ENCODE measurements at places on chromosomes 4 and X.

DNA sequence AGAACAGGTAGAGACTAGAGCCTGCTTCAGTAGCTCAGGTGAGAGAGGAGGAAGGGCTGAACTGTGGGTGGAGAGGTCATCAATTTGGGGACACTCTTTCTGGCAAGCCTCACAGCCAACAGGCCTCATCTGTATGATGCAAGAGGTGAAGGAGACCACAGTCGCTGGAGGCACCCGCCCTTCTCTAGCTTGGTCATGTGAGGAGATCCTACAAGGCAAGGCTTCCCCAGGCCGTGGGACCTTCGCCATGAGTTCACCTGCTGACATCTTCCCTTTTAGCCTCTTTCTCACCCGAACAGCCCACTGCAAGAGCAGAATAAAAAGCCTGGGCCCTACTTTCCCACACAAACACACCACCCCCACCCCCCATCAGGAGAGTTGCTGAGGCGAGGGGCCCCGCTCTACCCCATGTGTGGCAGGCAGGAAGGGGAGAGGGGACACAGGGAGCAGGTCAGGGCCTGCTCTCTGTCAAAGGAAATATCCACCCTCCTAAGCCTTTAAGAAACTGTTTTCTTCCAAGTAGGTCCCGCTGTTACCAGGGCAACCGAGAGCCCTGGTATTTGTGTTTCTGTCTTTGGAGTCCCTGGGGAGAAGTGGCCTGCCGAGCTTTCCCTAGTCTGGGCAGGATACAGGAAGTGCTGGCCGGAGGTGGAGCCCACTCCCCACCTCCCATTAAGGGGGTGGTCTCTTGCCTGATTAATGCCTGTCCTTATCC lies 8.1 kb downstream of the RTL5 start:
- DNase-seq, result no peak

DNA sequence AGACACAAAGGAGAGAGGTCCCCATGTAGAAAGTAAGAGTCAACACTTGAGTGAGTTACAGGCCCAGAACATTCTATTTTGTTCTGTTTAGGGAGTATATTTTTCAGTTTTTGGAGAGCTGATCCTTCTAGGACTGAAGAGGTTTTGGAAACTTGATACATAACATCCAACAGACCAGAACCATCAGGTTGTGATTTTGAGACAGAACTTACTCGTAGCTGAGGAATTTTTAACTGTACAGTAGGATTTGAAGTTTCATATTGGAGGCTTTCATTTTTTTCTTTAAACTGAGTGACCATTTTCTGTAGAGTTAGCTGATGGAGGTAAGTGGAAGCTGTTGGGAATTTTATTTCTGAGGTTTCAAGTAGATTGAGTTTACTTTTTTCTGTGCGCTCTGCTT lies 73.3 kb downstream of the NCAPG start:
- no peak for DNase-seq

DNA sequence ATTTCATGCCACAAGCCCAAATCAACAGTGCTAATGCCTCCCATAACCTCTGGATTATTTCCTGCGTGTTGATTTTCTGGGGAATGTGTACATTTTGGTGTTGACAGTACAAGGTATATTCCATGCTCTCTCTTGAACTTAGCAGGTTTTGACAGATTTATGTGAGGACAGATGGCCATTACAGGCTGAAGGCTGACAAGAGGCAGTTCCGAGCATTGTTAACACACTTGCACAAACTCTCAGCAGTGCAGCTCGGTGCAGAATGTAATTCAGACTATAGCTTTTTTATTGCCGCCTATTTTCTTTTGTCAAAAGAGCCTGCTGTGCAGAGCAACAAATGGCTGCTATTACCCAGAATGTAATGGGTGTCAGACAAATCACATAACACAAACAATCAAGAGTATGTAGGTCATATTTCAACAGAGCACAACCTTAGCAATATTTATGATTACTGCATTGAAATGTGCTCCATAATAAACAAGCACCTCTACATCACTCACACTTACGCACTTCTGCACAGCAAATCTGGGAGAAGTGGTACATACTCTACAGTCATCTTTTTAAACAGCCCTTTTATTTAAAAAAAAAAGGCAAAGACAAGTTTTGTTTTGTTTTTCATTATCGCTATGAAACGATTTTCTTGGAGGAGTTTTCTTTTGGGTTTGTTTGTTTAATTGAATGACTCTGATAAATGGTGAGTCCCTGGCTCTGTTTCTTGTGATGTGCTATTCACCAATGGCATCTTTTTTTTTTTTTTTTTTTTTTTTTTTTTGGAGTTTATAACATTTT lies 71.6 kb downstream of the PPARGC1A start:
- no peak for DNase-seq

- no peak for DNase-seq
Observed at GRCh38 chr4:110609044-110609750, 13.7 kb downstream of the PITX2 start.

DNA sequence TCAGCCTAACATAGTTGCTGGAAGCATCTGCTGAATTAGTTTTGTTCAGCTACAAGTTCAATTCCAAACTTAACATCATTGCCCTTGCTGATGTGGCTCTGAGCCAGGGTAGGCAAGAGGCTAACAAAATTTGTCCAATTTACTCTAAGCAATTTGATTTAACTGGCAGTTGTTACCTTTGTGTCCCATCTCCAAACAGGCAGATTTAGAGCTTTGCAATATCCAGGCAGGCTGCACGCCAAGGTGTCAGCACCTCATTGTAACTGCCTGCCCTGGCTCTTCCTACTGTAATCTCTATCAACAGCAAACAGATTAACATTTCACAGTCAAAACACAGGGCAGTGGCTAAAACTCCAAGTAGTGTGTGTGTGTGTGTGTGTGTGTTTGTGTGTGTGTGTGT lies 2070.6 kb downstream of the PCDH7 start:
- no peak for DNase-seq

DNA sequence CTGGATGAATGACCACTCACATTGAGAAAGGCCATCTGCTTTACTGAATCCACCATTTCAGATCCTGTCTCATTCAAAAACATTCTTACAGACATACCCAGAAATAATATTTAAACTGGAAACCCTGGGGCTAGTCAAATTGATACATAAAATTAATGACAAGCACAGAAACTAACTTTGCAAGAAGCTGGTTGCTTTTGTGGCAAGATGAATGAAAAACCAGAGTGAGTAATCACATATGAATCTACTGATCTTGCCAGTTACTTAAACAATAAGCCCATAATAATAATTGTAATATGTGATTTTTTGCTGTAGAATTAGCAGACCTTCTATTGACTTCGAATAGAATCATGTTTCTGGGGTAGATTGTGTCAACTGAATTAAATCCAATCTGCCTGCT lies 235.1 kb downstream of the PPARGC1A start:
- no peak for DNase-seq

DNA sequence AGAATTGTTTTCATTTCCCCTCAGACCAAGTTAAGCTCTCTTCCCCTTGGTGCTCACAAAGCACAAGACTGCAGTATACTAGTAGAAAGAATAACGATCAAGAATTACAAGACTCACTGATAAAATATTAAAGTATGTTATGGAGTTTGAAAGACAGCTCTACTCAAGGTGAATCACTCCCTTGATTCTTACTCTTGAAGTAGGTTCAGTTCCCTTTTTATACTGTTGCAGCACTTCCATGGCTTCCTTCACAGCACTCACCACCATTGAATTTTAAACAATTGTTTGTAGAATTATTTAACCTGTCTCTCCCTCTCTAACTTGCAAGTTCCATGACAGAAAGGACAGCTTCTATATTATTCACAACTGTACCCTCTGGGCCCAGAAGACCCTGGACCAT lies 42.2 kb downstream of the CASK start:
- DNase-seq, result no peak

- no peak for DNase-seq
Observed at GRCh38 chr4:21205821-21206531, 505.7 kb downstream of the PACRGL start.

DNA sequence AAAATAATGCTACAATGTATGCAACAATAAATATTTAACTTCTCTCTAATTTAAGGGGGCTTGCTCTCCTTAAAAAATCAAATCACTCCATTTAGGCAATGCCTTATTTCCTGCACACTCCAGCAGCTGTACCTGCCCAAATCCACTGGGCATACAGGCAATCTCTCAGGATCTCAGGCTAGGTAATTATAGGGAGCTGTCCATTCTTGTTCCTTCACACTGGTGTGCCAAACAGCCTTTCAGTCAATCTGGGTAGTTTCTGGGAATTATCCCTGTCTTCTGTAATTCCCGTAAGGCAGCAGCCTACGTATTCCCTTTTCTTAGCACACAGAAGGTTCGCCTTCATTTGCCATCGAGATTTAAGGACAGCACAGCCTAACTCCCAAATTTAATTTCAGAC lies 922.6 kb upstream of the SLIT2 start:
- no peak for DNase-seq

DNA sequence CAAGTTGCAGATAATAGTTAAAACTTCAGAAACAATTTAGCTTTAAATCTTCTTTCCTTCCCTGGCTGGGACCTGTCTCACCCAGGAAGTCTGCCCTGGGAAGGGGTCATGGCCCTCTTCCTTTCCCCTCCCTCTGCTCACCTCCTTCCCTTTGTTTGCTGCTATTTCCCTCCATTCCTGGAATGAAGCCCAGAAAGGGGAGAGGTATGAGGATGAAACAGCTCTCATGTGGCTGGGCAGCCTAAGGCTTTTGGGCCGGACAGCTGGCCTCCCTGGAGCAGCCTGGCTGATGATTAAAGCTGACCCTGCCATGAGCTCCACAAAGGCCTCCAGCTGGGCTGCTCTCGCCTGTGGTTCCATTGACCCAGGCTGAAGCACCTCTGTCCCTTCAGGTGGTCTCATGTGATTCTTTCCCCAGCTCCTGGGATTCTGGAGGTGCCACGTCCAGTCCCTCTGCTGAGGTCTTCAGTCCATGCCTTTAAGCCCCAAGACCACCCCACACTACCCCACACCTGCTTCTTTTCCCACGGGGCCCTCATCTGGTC lies 202.1 kb downstream of the PTTG2 start:
- no peak for DNase-seq

- DNase-seq, result no peak
Observed at GRCh38 chrX:68894513-68895340, 65.9 kb downstream of the EFNB1 start.

- DNase-seq, result no peak
Observed at GRCh38 chr4:107945809-107946208, 14.5 kb downstream of the CYP2U1 start.

DNA sequence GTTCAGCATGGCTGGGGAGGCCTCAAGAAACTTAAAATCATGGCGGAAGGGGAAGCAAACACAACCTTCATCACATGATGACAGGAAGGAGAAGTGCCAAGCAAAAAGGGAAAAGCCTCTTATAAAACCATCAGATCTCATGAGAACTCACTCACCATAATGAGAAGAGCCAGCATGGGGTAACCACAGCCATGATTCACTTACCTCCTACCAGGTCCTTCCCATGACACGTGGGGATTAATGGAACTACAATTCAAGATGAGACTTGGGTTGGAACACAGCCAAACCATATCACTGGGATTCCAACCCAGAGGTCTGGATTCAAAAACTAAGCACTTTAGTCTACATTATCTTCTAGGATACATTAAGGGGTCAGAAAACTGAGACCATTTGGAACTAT lies 609.6 kb upstream of the SPANXN1 start:
- no peak for DNase-seq

DNA sequence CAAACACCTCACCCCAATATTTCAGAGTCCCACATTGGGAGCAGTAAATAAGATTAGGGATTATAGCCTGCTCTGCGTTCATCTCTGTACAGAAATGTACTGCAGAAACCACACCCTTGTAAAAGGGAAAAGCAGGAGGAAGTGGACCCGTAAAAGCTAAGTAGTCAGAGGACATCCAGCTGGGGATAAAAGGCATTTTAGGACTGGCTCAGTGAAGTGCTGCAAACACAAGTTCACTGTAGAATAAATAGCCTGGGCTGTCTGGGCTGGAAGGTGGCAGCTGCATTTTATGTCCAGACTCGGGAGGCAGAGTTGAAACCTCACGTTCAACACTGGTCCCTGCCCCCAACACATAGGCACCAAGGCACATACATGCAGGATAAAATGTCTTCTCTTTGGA lies 178.7 kb upstream of the FAT1 start:
- DNase-seq, result no peak

DNA sequence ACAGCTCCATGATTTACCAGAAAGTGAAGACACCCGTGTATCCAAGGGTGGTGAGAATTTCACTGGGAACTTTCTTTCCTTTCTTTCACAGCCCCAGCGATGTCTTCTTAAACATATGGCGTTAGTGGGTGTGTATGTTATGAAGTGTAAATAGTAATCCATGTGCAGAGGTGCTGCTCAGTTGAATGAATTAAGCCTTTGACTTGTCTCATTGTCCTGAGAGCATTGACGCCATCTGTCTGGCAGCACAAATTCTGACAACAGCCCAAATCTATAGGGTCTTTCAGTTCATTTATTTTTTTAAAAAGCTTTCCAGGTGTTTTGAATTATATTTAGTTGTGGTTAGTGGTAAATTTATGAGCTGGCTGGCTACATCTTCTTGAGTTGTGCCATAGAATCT lies 69.4 kb downstream of the CLCN5 start:
- no peak for DNase-seq

DNA sequence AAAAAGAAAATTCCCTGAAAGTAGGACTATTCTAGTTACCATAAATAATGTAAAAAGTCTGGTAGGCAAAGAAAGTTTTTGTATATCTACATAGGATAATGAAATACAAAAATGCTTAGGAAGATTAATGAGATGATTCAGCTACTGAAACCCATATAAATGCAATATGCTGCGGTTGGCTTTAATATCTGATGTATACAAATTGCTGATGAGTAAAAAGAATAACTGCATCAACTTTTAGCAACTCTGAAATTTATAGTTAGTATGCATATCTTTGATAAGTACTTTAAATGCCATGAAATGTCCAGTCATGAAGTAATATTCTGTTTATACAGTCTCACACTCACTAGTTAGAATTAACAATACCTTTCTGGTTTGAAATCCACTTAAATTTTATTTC lies 404.8 kb downstream of the TLL1 start:
- no peak for DNase-seq

DNA sequence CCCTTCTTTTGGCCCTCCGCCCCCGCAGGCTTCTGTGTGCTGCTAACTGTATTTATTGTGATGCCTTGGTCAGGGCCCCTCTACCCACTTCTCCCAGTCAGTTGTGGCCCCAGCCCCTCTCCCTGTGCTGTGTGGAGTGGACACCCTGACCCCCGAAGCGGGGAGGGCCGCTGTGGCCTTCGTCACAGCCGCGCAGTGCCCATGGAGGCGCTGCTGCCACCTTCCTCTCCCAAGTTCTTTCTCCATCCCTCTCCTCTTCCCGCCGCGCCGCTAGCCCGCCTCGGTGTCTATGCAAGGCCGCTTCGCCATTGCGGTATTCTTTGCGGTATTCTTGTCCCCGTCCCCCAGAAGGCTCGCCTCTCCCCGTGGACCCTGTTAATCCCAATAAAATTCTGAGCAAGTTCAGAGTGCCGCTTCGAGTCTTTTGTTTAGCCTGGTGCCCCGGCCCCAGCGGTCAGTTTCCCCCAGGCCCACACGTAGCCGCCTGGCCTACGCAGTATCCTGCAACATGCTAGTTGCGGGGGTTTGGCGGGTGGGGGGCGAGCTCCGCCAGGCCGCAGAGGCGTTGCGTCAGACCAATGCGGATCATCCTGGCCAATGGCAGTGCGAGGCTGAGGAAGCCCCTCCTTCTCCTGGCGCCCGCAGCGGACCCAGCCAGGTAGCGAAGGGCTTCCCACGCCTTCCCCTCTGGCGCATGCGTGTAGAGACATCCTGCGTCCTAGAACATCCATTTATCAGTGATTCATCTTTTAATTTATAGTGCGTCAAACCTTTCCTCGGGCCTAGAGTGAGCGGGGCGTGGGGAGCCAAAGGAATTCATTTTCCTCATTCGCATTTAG lies 5.6 kb upstream of the KANTR start:
- peak; percentile 58 for DNase-seq
